Activated T-cell treated with anti-CD3 and anti-CD28 coated beads for 24 hours (primary cell): ENCODE measurements at places on chromosomes 11 and 22.

GRCh38 chr22:32723643-32724042 lies 77.9 kb upstream of the TIMP3 start:
- DNase-seq: peak; percentile 26

DNA sequence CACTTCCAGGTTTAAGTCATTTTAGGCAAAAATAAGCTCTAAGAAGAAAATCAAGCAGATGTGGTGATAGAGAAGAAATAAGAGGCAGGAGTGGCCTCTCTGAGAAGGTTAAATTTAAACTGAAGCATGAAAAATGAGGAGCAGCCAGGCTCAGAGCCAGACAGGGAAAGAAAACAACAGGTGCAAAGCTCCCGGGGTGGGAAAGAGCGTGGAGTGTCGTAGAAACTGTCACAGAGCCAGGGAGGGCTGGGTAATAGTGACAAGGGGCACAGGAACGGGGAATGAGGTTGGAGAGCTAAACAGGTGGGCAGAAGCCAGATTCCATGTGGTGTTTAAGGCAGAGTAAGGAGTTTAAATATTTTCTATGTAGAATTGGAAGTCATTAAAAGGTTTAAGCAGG lies 132.1 kb upstream of the BLID start:
- no peak for DNase-seq

GRCh38 chr11:58505849-58506248 lies 2.1 kb downstream of the OR5B21 start:
- no peak for DNase-seq

- DNase-seq: no peak
These were observed 471.9 kb downstream of the MIAT start for GRCh38 chr22:27129266-27129665.

GRCh38 chr11:63974259-63975143 lies at the start of gene COX8A:
TSS of gene COX8A (plus strand) at chr11:63974620. CDS start at chr11:63974681, 61 bp downstream.
- peak; percentile 94 for DNase-seq

GRCh38 chr11:45146072-45147016 lies at the start of gene PRDM11:
TSS of gene PRDM11 (plus strand) at chr11:45146639. CDS start at chr11:45181767, 35,128 bp downstream.
- no peak for DNase-seq

- DNase-seq: no peak
These were observed 465.3 kb downstream of the BRD1 start for GRCh38 chr22:49362211-49362839.

DNA sequence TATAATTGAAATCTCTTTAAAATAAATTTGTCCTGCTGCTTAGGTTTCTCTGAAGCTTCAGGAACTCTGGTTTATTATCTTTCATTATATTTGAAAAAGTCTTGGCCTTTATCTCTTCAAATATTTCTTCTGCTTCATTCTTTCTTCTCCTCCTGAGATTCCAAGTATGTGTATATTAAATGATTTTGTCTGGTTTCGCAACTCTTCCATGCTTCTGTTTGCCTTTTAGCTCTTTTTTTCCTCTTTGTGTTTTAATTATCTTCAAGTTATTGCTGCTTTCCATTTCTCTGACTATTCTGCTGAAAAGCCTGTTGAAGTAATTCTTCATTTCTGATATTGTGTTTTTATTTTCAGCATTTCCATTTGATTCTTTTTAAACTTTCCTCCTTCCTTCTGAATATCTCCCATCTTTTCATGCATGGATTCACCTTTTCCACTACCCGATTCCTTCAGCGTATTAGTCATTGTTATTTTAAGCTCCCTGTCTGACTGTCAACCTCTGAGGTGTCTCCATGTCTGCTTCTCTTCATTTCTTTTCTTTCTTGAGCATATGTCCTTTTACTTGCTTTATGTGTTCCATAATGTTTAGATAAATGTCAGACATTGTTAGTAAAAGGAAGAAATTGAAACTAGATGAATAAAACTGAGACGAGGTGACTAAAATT lies 46.6 kb upstream of the CTSC start:
- DNase-seq: no peak

- DNase-seq: no peak
These were observed 180.5 kb downstream of the MIAT start for GRCh38 chr22:26837784-26838470.

DNA sequence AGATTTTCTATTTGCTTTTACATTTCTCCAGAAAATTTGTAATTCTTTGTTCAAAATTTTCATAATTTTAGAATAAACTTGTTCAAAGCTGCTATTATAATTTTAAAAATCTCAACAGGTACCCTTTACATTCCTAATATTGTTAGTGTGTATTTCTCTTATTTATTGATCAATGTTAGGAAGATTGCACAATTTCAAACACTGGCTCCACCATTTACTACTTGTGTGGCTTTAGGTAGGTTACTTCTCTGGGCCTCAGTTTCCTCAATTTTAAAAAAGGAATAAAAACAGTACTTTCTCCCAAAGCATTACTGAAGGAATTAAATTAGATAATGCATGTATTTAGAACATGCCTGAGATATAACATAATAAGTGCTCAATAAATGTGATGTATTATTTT lies 180.2 kb downstream of the SBF2 start:
- no peak for DNase-seq
